ENCODE measurements at places on chromosomes 7 and 10.

GRCh38 chr10:16987206-16987621 is 142.4 kb downstream of the CUBN start:
- DNase-seq, result no peak

GRCh38 chr7:17910377-17910776 is 29.9 kb downstream of the SNX13 start:
- DNase-seq, result no peak

GRCh38 chr10:70057306-70057705 is 4.7 kb downstream of the MACROH2A2 start:
- DNase-seq, result no peak

GRCh38 chr10:38600696-38601095 is 506.6 kb downstream of the ZNF37A start:
- DNase-seq, result no peak

- no peak for DNase-seq
Measured at GRCh38 chr7:143906895-143907294, 4.9 kb upstream of the TCAF1 start.

GRCh38 chr10:100254191-100254590 is 13.2 kb downstream of the CWF19L1 start:
- no peak for DNase-seq

DNA sequence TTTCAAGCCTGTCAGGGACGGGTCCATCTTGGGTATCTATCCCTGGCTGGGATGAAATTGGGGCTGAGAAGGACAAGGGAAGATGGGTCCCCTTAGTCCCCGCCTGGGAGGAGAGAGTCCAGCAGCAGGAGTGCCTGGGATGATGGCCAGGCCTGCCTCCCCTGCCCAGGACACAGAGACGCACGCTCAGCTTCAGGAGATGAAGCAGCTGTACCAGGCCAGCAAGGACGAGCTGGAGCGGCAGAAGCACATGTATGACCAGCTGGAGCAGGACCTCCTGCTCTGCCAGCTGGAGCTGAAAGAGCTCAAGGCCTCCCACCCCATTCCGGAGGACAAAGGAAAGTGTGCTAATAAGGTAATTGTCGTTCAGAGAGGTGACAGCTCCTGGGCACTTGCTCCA is 15.4 kb downstream of the CCDC136 start:
- no peak for DNase-seq

DNA sequence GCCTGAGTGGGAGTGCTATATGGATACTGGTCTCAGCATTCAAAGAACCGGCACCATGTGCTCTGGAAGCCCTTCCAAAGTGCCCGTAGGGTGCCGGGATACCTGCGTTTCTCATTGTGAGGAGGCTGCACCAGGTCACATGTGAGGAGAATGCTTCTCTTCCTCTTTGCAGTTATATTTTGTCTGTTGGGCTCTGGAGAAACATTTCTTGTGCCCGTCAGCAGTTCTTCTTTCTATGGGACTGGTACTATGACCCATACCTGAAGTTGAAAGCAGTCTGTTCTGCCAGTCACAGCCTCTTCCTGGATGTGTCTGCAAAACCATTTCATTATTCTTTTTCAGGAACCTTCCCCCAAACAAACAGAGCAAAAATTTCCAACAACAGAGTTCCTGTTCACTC is 465.0 kb downstream of the SUGCT start:
- DNase-seq, result no peak

DNA sequence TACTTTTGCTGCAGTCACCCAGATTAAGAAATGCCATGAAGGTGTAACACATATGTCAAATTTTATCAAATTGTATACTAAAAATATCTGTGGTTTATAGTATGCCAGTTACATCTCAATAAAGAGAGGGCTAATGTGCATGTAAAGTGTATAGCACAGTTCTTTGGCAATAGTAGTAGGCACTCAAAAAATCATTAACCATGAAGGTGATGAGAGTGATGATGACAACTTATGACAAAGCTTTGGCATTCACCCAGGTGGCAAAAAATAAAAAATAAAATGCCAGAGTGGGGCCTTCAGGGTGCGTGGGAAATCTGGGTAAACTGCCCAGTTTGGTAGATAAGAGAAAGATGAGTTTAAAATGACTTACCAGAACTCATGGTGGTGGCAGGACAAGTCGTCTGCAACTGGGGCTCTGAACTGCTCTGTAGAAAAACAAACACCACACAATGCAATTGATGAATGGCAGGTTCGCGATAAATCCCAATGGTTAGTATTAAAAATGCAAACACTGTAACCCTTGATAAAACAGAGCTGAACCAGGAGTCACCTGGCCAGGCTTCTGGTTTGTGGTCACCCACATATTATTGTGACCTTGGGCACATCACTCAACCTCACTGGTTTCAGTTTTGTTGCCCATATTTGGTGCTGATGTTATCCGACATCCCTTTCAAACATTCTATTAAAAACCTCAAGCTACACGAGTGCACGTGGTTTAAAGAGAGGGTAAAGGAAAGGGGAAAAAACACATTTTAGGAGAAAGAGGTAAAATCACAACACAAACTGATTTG is 120.2 kb downstream of the SORBS1 start:
- no peak for DNase-seq

- no peak for DNase-seq
Measured at GRCh38 chr7:135877805-135878204, 99.4 kb downstream of the MTPN start.

- no peak for DNase-seq
Measured at GRCh38 chr7:134705716-134706115, 59.1 kb downstream of the BPGM start.

DNA sequence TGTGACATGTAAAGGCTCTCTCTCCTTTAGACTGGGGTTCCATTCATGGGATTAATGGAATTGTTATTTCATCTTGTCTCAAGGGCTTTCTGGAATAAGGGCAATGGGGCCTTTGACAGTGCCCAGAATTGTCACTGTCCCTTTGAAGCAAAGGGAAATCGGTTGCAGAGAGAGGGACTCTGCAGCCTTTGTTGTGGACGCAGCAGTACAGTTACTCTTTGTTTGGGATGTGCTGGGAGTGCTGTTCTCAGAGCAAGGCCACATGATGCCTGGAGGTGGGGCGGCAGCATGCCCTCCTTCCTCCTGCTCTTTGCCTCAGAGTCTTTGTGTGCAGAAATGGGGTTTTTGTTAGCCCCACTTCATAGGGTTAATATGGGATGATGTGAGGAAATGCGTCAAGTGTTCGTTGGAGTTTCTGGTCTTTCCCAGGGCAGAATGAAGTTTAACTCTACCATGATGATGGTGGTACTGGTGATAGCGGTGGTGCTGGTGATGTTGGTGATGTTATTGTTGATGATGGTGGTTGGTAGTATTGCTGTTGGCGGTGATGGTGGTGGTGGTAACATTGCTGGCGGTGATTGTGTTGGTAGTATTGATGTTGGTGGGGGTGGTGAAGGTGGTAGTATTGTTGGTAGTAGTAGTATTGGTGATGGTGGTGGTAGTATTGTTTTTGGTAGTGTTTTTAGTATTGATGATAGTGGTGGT is 45.3 kb downstream of the DOCK1 start:
- DNase-seq, result no peak

DNA sequence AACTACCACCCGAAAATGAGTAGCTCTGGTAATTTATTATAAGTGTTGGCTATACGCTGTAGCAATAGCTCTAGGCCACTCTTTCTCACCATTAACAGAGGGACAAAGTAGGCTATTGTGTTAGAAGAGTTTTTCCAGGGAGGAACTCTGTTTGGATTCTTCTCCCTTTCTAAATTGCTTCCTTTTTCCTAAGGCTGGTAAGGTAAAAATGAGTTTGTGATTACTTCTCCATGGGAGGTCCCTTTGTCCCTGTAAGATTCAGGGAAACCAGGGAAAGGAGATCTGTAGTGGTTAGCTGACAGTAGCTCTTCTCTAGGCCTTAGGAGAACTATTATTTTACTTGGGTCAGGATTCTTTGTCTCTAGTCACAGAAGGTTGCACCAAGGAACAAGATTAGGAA is 23.2 kb upstream of the SEMA3E start:
- DNase-seq, result no peak

GRCh38 chr7:16028636-16029035 is 342.2 kb upstream of the MEOX2 start:
- DNase-seq, result no peak

GRCh38 chr7:36287371-36288241 is 102.1 kb upstream of the ANLN start:
- no peak for DNase-seq

GRCh38 chr7:50367100-50367499 is 62.6 kb downstream of the IKZF1 start:
- no peak for DNase-seq

GRCh38 chr10:88115407-88115806 is 252.0 kb downstream of the PTEN start:
- DNase-seq, result no peak

- no peak for DNase-seq
Measured at GRCh38 chr7:130441408-130441869, 623 bp upstream of the CEP41 start.

- DNase-seq, result no peak
Measured at GRCh38 chr7:74028321-74028838, 407 bp downstream of the ELN start.

- no peak for DNase-seq
Measured at GRCh38 chr7:128963327-128963757, 25.6 kb downstream of the IRF5 start.

DNA sequence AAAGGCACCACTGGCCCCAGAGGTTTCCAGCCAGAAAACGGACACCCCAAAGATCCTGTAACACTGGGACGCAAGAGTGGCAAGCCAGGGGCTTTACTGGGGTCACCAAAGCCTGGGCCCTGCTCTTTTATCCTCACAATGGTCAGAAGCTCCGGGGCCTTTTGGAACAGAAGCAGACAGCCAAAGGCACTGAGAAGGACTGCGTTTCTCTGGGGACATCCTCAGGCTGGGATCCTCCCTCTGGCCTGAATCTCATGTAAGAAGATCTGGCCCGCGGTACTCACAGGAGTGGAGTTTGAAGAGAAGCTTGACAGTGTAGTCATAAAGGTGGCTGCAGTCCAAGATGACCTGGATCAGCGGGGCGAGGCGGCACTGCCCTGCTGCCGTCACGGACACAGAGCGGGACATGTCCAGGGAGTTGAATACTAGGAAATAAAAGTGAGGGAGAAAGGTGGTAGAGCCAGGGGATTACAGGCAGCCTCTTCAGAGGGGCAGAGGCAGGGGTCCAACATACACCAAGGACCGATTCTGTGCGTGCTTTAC is 81.4 kb downstream of the SPDYE5 start:
- DNase-seq, result no peak

GRCh38 chr7:50304129-50304910 is at the start of gene IKZF1:
TSS of gene IKZF1 (plus strand) at chr7:50304716. CDS start at chr7:50319062, 14,346 bp downstream.
- peak; percentile 65 for DNase-seq

- DNase-seq, result no peak
Measured at GRCh38 chr7:92841192-92841591, 4.8 kb upstream of the CDK6 start.

DNA sequence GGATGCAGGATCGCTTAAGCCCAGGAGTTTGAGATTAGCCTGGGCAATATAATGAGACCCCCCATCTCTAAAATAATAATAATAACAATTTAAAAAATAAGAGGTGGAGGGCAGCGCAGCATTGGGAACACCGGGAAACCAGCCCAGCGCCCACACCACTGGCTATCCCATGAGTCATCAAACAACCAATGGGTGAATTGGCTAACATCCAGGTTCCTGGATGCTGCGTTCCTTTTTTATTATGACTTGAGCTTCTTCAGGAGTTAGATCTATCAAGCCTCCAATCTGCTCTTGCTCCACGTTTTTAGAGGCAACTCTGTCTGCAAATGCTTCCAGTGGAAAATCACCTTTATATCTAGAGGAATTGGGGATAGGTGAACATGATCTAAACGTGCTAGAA is 10.0 kb upstream of the LRRC4 start:
- DNase-seq, result no peak

GRCh38 chr10:132859084-132859855 is 73.3 kb upstream of the NKX6-2 start:
- DNase-seq, result peak; percentile 8

- no peak for DNase-seq
Measured at GRCh38 chr7:13258386-13258785, 571.0 kb downstream of the ARL4A start.

DNA sequence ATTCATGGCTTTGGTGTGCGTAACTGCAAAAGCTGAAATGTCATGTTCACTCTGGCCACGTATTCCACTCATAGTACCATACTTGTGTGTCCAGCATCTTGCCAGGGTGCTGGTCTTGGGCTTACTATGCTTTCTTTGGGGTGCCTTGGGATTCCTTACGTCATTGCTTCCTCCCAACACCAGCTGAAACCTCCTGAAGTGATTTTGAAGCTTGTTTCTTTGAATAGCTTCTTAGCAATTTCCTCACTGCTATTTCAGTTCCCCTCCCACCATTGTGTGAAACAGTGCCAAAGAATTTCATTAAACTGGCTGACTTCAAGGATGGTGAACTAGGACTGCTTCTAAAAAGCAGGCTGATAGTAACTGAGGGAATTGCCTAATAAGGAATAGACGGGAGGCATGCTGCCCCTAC is 36.9 kb downstream of the ENTPD1 start:
- no peak for DNase-seq

DNA sequence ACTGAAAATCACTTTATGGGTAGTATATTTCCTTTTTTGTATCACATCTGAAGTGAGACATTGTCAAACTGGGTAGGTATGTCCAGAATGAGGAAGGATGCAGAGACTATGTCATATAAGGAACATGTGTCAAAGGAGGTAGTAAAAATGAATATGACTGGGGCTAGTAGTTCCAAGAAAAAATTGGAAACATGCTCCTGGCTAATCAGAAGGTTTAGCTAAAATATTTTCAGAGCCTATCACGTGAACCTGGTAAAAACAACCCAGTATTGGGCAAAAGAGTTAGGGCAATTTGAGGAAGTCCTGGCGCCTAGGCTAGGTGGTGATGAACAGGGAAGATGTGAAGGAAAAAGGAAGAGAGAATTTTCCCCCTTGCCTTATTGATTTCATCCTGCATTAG is 26.4 kb downstream of the ENTPD1 start:
- no peak for DNase-seq

- DNase-seq, result no peak
Measured at GRCh38 chr7:27418541-27418940, 175.9 kb downstream of the EVX1 start.

DNA sequence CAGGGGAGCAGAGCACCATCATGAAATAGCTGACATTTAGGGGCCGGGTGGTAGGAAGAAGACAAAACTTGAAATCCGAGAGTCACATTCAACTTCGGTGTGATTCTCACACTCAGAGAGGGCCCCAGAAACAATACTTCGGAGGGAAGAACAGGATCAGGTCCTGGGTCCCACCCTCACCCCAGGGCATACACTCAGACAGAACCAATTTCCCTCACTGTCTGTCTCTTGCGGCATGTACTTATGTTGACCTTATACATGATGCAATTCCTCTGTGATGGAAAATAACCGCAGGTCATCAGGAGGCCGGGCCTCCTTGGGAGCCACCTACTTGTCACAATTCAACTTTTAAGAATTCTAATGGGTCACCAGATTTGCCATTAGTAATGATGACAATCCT is 26.3 kb upstream of the HMX3 start:
- no peak for DNase-seq

DNA sequence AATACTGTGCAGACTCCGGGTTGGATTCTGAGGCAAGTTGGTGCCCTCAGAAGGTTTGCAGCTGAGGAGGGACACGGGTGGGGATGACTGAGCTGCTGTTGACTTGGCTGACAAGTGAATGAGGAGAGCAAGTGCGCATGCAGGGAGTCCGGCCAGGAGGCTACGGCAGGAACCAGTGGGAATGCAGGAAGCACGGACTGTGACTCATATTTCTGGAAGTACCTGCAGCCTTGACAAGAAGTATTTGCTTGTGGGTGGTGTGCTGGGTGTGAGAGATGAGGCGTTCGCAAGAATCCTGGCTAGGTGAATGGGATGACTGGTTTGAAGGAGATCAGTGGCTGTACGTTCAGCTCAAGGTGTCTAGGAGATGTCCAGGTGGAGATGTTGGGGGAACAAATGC is 30.8 kb upstream of the FXYD4 start:
- no peak for DNase-seq

- DNase-seq, result no peak
Measured at GRCh38 chr10:63614371-63614891, 93.2 kb downstream of the REEP3 start.

All from activated CD8-positive, alpha-beta memory T cell treated with anti-CD3 and anti-CD28 coated beads, Interleukin-2, amount 50 U/mL, for 4 hours (primary cell).